ENCODE measurements at places on chromosomes 6 and 20.

DNA sequence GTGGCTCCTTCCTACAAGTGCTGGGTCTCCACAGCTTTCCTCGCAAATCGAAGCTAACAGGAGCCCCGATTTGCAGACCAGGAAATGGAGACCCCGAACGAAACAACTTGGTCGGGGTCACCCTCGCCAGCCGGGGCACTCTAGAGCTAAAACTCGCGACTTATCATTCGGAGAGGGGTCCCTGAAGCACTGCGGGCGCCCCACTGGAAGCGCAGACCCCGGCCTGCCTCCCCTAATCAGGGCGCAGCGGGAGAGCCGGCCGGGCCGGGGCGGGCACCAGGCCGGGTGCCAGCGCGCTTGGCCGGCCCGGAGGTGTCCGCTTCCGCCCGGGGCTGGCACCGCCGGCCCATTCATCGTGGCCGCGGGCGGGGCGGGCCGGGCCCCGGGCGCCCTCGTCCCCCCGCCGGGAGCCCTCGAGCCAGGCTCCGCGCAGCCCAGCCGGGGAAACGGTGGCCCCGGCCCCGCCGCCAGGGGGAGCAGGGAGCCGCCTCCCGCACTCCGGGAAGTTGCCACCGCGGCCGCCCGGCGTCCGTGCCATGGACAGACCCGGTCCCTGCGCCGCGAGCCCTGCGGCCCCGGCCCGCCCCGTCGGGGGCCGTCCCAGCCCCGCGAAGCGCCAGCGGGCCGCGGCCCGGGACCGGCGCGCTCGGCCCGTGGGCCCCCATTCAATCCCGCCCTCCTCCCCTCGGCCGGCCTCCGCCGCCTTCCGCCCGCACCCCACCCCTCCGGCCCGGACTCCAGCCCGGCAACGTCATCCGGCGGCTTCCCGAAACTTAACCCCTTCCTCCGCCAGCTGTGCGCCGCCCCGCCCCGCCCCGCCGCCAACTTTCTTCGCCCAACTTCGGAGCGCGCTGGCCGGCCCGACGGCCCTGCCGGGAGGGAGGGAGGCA, 961 bp downstream of the RRBP1 start:
- DNase-seq: peak; percentile 68

DNA sequence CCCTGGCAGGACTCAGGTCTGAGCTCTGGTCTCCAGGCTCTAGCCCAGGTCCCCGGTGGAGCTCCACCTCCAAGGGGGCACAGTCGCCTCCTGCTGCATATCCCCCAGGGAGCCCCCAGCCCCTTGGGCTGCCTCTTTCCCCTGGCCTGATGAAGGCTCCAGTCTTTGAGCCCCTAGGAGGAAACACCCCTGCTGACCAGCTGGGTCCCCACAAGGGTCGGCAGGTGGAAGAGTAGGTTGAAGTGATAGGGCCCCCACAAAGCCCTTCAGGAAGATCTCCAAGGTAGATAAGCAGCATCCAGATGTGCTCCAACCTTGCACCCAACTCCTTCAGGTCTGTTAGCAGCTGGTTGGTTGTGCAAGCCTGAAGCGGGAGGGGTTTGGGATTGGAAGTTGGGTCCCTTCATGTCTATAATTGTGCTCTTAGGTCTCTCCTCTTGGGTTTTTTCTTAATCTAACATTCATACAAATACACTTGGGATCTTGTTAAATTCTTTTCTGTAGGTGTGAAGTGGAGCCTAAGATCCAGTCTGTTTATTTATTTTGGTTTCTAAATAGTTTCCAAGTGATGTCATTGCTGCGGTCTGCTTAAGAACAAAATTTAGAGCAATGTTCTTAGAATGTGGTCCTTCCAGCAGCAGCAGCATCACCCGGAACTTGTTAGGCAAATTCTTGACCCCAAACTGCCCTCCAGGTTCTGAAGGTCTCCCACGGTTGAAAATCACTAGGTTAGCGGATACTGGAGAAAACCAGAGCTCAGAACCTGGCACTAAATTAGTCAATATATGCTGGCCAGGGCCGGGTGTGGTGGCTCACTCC, 5.1 kb downstream of the UBE2C start:
- no peak for DNase-seq

- DNase-seq: no peak
Measured at GRCh38 chr6:154093231-154094044, 54.4 kb downstream of the OPRM1 start.

DNA sequence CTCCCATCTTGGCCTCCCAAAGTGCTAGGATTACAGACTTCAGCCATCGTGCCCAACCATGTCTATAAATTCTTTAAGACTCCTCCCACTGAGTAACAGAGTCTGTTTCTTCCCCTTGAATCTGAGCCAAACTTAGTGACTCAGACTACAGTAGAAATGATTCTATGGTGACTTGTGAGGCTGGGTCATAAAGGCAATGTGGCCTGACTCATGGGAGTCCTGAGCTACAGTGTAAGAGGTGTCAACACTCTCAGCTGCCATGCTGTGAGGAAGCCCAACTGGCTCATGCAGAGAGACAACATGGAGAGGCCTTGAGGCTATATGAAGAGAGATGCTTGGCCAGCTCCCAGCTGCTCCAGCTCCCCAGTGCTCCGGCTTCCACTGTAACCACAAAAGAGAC, 5.2 kb upstream of the NRSN2 start:
- DNase-seq: peak; percentile 76

DNA sequence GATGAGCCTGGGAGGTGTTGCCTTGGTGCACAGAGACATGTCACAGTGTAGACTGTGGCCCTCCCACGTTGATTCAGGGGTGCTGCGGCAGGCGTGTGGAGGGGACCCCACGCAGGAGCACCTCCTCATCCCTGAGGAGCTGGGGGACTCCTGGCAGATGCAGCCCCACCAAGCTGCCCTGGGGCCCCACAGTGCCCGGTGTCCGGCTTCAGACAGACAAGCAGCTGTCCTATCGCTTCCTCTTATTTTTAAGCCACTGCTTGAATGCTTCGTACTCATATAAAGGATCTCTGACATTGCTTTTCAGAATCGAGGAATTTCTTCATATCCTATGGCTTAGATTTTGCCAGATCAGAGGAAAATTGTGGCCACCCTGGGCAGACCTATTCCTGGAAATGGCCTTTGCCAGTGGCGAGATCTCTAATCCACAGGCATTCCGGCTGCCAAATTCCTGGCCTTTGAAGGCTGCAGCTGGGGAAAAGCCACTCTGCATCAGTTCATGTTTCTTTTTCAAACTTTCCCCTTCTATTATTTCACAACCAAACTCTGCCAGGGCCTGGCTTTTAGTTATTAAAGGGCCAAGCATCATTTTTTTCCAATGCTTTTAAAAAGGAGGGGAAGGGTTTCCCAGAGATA, 337.0 kb downstream of the THBS2 start:
- DNase-seq: no peak

DNA sequence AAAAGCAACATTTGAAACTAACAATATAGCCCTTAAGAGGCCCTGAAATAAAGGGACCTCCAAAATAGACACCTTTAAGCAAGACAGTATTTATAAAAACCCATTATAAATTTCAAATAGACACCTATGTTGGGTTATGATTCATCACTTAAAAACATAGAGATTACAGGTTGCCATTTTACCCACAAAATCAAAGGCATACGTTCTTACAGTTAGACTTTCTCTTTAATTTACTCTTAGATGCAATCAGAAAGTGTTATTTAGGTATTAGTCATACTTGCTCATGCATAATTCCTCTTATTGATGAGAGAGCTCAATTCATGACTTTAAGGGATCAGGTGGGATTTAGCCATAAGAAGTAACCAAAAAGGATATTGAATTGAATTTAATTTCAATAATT, 51.5 kb upstream of the TMEM200A start:
- no peak for DNase-seq

DNA sequence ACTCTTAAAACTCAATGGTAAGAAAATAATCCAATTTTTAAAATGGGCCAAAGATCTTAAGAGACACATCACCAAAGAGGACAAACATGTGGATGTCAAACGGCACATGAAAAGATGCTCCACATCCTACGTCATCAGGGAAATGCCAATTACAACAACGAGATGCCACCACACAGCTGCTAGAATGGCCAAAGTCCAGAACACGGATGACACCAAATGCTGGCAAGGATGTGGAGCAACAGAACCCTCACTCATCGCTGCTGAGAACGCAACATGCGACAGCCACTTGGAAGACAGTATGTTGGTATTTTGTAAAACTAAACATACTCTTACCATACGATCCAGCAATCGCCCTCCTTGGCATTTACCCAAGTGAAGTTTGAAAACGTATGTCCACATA, 132.8 kb upstream of the CDH4 start:
- no peak for DNase-seq

DNA sequence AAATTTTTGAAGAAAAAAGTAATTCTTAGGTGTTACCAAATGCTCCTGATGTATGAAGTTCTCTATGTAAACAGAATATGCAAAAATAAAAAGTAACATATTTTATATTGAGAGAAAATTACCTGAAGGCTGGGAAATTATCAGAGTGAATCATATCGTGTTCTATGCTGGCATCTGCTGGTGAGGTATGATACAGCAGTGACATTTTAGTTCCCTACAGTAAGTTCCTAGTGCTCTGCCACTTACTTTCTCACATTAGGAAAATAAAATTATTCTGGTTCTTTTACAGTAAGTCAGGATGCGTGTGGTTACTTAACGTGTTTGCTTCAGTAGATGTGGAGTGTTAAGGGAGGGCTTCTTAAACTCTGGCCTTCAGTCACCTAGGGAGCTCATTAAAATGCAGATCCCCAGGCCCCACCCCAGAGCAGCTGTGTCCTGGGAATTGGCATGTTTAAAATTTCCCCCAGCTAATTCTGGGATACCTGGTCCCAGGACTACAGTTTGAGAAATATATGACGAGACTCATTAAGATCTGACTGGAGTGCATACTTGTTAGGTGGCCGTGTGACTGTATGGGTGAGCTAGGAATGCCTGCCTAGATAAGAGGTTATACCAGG, 3.2 kb downstream of the ACTR5 start:
- DNase-seq: peak; percentile 69
